ENCODE measurements at places on chromosomes 4 and X.

- no peak for DNase-seq
These were observed 28.4 kb upstream of the TNIP3 start for GRCh38 chr4:121192480-121192879.

GRCh38 chr4:129140521-129140920 is 44.6 kb downstream of the C4orf33 start:
- no peak for DNase-seq

- DNase-seq: no peak
These were observed 325.0 kb downstream of the RAB28 start for GRCh38 chr4:13159041-13159620.

- no peak for DNase-seq
These were observed 13.5 kb downstream of the DCHS2 start for GRCh38 chr4:154478128-154478527.

DNA sequence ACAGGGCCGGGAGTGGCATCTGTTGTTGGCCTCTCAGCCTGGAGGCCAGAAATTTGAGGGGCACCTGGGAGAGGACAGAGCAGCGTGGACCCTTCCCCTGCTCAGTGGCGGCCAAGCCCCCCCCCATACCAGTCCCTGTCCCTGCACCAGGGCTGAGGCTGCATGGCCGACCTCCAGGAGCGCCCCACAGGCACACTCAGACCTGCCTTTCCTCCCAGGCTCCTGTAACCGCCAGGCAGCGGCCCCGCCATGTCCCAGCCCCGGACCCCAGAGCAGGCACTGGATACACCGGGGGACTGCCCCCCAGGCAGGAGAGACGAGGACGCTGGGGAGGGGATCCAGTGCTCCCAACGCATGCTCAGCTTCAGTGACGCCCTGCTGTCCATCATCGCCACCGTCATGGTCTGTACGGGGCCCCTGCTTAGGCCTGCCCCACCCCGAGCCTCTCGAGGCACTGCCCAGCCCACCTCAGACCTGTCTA is 15.3 kb downstream of the TMEM175 start:
- DNase-seq: no peak

DNA sequence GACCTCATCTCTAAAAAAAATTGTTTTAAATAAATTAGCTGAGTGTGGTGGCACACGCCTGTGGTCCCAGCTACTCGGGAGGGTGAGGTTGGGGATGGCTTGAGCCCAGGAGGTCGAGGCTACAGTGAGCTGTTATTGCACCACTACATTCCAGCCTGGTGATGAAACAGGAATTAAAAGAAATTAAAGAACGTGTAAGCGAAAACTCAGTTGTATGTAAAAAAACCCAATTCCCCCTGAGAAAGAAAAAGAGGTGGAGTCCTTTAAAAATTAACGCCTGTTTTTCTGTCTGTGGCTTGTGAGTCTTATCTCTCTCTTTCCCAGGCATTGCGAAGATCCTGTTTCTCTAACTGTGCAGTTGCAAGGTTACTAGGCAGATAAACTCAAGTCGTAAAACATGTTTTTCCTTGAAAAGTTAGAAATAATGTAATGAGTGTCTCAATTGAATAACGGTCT is 22.1 kb downstream of the EPGN start:
- DNase-seq: no peak

DNA sequence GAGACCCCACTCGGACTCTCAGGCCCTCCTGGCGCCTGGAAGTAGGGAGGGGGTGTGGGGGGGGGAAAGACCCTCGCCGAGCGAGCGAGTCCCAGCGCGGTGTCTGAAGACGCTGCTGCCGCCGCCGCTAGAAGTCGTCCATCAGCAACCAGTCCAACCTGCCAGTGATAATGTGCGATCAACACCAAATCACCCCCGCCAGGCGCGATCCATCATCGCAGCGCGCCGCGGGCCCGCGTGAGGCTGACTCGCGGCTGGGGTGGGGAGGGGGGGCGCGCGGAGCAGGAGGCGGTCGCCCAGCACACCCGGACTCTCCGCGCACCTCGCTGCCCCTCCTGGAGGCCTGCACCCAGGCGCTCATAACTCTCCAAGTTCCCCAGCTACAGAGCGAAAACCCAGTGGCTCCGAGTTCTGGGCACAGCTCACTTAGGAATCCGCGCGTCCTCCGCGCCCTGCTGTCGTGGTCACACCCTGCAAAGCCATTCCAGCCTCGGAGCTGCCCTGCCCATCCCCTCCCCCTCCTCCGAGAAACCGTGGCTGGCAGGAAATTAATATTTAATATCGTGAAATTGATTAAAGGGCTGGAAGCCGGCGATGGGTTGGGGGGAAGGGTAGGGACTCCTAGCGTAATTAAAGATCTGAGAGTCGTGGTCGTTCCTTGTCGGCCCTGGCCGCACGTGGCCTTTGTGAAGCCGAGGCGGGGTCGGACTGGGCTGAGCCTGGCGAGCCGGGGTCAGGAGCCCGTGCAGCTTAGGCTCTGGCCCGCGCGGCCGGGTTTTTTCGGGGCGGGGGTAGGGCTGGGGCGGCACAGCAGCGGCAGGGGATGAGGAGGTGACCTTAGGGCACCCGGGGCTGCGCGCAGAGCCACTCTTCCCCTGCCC is 58.1 kb upstream of the BCOR start:
- DNase-seq: no peak

DNA sequence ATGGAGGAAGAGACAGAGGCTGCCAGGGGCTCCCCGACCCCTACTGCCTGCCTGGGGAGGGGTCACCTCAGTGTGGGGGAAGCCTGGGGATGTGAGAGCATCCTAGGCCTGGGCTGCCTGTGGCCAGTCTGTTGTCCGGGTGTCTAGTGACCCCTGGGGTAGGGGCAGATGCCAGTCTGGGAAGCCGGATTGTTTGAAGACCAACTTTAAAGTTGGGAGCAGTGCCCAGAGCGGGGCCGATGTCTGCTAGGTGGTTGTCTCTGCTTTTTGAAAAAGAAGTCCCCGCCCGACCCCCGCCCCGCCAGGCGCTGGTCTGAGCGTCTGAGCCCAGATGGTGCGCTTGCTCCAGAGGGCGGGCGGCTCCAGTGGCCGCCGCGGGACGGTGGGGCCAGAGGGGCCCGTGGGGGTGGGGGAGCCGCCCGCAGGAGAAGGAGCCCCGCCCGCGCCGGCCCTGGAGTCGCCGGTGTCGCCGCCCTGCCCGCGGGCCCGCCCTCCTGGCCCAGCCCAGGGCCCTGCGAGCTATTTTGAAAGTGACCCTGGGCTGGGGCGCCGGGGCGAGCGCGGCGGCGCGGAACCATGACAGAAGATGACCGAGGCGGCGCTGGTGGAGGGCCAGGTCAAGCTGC is at the start of gene DOK7:
DOK7 (plus strand) TSS at position 517 of the 626 bp plus-strand sequence; CDS start at position 587, 70 bp downstream.
- DNase-seq: no peak

GRCh38 chr4:95027905-95028618 is 270.3 kb downstream of the BMPR1B start:
- no peak for DNase-seq

DNA sequence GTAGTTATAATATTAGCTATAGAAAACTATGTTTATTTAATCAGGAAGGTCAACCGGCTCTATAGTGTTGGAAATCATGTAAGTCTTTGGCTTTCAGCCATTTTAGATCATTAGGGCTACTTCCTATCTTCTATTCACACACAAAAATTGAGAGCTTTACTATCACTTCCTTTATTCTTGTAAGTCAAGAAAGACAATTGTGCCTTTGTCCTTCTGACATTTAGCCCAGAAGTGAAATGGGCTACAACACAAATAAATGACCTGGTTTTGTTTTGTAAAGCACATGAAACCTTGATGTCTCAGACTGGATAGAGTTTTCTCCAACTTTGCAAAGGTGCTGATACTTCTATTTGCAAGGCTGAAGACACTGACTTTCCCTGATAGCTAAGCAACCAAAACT is 122.4 kb upstream of the ACSL4 start:
- DNase-seq: no peak

DNA sequence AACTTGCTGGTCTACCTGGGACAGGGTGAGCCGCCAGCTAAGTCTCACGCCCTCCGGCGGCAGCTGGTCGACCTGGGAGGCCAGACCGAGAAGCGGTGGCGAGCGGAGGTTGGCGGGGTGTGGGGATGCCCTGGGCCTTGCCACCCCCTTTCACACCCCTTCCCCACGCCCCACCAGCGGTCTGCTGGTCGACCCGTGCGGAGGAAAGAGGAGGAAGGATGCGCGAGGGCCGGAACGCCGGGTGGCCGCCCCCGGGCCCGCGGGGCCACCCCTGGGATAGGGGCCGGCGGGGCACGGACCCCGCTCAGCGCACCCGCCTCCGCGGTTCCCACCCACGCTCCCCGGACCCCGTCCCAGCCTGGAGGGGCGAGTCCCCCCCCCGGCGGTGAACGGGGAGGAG is 28.3 kb upstream of the DCAF12L1 start:
- no peak for DNase-seq

- DNase-seq: no peak
These were observed 12.9 kb downstream of the TLR10 start for GRCh38 chr4:38769857-38770256.

GRCh38 chr4:90648311-90648710 is 521.1 kb downstream of the CCSER1 start:
- no peak for DNase-seq

GRCh38 chrX:133375615-133376340 is 39.5 kb downstream of the GPC4 start:
- no peak for DNase-seq

- no peak for DNase-seq
These were observed 196.9 kb downstream of the MAML3 start for GRCh38 chr4:139957065-139957464.

DNA sequence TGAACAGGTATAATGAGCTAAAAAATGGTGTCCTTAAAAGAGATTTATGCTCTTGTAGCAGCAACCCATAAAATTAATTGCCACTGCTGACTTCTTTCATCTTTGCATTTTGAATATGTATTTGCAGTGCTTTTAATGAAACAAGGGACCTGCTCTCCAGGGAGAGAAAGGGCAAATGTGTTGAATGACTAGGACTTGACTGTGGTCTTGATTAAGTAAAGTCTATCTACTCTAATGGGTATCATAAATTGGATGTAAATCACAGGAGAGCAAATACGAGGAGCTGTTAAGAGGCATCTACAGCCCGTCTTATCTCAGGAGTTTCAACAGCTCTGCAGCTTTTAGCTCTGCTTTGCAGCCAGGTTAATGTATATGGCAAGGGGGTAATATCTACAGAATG is 216.4 kb downstream of the PALLD start:
- no peak for DNase-seq

GRCh38 chr4:186669735-186670134 is 53.9 kb downstream of the FAT1 start:
- no peak for DNase-seq

GRCh38 chrX:136546371-136546781 is 14.4 kb downstream of the VGLL1 start:
- no peak for DNase-seq

Data from activated T-helper 1 cell treated with Interleukin-2 at 50 U/mL for 16 hours (primary cell).